ENCODE measurements at places on chromosomes 2 and 18.

- H3K27me3 ChIP-seq: no peaks in the 10 kb centered on the region
- no peaks in the 10 kb centered on the region for H3K36me3 ChIP-seq
- DNase-seq: no peak
Observed at GRCh38 chr18:22043837-22044236, 125.6 kb upstream of the GATA6 start.

DNA sequence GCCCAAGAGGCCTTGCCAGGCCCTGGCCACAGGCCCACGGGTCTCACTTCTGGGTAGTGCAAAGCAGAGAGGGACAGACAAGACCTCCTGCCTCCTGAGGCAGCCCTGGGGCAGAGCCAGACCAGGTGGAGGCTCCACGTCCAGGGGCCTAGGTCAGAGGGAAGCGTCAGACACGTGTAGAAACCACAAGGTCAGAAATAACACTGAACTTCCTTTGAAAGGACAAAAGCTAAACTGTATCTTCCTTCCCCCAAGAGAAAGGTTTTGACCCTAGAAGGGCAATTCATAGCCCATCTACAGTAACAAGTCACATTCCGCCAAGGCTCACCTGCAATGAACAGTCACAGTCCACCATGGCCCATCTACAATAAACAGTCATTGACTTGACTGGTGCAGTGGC lies 17.9 kb downstream of the SDC1 start:
- H3K4me3 ChIP-seq: no peak overlapping the region

GRCh38 chr2:54259413-54260240 lies 3.6 kb upstream of the TSPYL6 start:
- H3K4me1 ChIP-seq: no peaks in the 10 kb centered on the region
- no peak for DNase-seq
- no peak overlapping the region for H3K4me3 ChIP-seq
- no peaks in the 10 kb centered on the region for H3K27me3 ChIP-seq
- H3K27ac ChIP-seq: no peak overlapping the region

GRCh38 chr18:7584646-7585275 lies 17.6 kb downstream of the PTPRM start:
- DNase-seq: no peak
- no peaks in the 10 kb centered on the region for H3K4me1 ChIP-seq
- no peaks in the 10 kb centered on the region for H3K27me3 ChIP-seq
- H3K4me3 ChIP-seq: no peak overlapping the region
- no peak overlapping the region for H3K27ac ChIP-seq

- H3K36me3 ChIP-seq: no peaks in the 10 kb centered on the region
- no peak for DNase-seq
- no peak overlapping the region for H3K27ac ChIP-seq
- H3K27me3 ChIP-seq: no peaks in the 10 kb centered on the region
- H3K4me1 ChIP-seq: no peaks in the 10 kb centered on the region
Observed at GRCh38 chr2:215504547-215504946, 68.7 kb upstream of the FN1 start.

GRCh38 chr2:42203792-42204191 lies 34.6 kb downstream of the EML4 start:
- H3K36me3 ChIP-seq: no peaks in the 10 kb centered on the region
- no peaks in the 10 kb centered on the region for H3K27me3 ChIP-seq
- H3K27ac ChIP-seq: no peak overlapping the region
- DNase-seq: no peak
- H3K4me1 ChIP-seq: no peaks in the 10 kb centered on the region

GRCh38 chr2:134952608-134953007 lies 34.0 kb downstream of the CCNT2 start:
- DNase-seq: no peak
- H3K36me3 ChIP-seq: peaks cover 27% of the 10 kb centered on the region
- no peak overlapping the region for H3K27ac ChIP-seq
- H3K27me3 ChIP-seq: no peaks in the 10 kb centered on the region
- no peak overlapping the region for H3K4me3 ChIP-seq

- H3K27me3 ChIP-seq: no peaks in the 10 kb centered on the region
- H3K4me3 ChIP-seq: no peak overlapping the region
- H3K4me1 ChIP-seq: no peaks in the 10 kb centered on the region
Observed at GRCh38 chr2:209901172-209901571, 101.3 kb upstream of the RPE start.

DNA sequence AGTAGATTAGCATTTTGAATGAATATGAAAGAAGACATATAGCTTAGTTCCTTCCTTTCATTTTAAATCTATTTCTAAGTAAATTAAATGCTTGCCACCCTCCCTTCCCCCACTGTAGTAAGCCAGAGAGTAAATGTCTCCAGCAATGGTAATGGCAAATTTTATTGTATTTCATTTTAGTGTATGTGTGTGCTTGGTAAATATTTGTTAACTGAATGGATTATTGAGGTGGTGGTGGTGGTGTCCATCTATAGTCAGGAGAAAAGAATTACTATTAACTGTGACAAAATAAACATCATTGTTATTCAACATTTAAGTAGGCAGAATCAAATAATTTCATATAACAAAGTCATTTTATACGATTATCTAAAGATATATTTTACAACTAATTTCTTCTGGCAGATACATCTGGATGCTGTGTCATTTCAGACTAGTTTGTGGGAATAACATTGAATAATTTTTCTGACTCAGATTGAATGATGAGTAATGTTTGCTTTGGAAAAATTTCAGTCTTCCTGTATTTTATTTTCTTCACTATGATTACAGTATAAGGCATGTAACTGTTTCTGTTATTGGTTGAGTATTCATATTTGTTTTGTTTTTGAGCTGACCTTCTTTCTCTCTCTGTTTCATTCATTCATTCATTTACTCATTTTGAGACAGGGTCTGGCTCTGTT lies 18.3 kb downstream of the ASXL3 start:
- H3K4me3 ChIP-seq: no peak overlapping the region
- H3K4me1 ChIP-seq: no peaks in the 10 kb centered on the region
- H3K27ac ChIP-seq: no peak overlapping the region

GRCh38 chr2:179435566-179435965 lies 170.9 kb upstream of the SESTD1 start:
- no peak for DNase-seq
- no peaks in the 10 kb centered on the region for H3K36me3 ChIP-seq
- no peak overlapping the region for H3K4me3 ChIP-seq
- H3K27ac ChIP-seq: no peak overlapping the region
- H3K27me3 ChIP-seq: no peaks in the 10 kb centered on the region

- no peaks in the 10 kb centered on the region for H3K4me1 ChIP-seq
- no peak for DNase-seq
- no peak overlapping the region for H3K4me3 ChIP-seq
Observed at GRCh38 chr2:50515638-50516037, 516.3 kb downstream of the NRXN1 start.

DNA sequence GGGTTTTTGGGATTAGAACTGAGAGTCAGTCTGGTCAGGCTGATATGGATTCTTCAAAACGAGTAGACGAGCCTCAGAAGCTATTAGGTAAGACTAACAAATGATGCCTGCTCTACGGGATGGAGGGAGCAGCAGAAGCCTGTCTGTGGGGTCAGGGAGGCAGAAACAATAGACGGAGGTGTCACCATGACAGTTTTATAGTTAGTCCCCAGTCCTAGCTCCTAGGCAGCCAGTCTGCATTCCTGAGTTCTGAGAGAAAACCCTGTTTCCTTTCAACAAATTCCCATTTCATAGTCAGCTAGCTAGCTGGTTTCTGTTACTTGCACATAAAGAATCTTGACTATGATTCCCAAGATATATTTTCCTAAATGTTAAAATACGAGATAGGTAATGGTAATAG lies 542.1 kb downstream of the PID1 start:
- no peaks in the 10 kb centered on the region for H3K36me3 ChIP-seq
- no peak for DNase-seq
- no peaks in the 10 kb centered on the region for H3K27me3 ChIP-seq

- H3K36me3 ChIP-seq: no peaks in the 10 kb centered on the region
- H3K4me3 ChIP-seq: no peak overlapping the region
- DNase-seq: no peak
Observed at GRCh38 chr2:235600406-235600805, 106.6 kb downstream of the AGAP1 start.

DNA sequence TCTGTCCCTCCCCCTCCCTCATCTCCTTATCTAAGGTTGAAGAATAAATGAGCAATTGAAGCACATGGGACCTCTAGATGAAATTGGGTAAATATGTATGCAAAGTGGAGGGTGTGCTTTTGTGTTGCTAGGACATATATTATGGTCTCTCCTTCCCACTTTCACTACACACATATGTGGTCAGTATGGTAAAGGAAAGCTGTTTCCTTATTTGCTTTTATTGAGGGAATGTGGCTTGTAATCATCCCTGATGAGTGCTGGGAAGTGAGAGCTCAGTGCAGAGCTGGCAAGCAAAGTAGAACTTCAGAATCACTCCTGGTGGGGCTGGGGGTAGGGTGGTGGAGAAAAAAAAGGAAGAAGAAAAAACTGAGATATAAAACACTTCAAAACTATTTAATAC lies 189.9 kb upstream of the ATP5MC3 start:
- no peak for DNase-seq
- no peak overlapping the region for H3K27ac ChIP-seq
- H3K27me3 ChIP-seq: no peaks in the 10 kb centered on the region
- no peaks in the 10 kb centered on the region for H3K36me3 ChIP-seq
- H3K4me3 ChIP-seq: no peak overlapping the region

DNA sequence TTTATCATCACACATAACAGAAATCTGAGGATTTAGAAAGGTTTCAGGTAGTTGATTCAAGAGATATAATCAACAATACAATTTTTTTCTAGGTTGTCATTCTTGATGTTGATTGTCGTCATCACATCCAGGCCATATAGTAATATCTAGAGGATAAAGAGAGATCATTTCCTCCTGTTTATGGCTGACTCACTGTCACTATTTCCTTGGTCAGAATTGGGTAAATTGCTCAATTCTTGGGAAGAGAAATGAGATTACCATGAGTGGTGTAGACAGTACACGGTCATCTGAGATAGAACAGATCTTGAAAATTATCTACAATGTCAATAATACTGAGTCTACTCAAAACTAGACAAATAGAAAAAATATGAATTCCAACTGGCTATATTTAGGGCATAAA lies 78.8 kb downstream of the ZNF804A start:
- no peak overlapping the region for H3K4me3 ChIP-seq
- H3K36me3 ChIP-seq: no peaks in the 10 kb centered on the region
- DNase-seq: no peak
- H3K27me3 ChIP-seq: no peaks in the 10 kb centered on the region

DNA sequence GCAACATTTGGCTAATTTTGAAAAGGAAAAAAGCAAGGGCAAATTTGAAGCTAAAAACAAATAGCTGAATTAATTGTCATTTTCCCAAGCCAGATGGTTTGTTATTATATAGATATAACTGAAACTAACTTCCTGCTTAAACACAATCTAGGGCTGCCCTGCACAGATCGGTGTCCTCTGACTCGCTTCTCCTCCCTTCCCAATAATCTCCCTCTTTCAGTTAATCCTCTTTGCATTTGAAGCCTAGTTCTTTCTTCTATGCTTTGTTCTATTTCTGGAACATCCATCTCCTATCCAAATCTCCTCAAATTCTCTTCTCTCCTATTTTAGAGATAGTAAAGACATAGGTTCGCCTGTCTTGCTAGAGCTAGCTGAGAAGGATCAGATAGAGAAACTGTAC lies 328.1 kb downstream of the SLC8A1 start:
- H3K4me3 ChIP-seq: no peak overlapping the region
- DNase-seq: no peak
- H3K4me1 ChIP-seq: no peaks in the 10 kb centered on the region
- no peak overlapping the region for H3K27ac ChIP-seq
- no peaks in the 10 kb centered on the region for H3K27me3 ChIP-seq

GRCh38 chr2:20034218-20034617 lies 17.2 kb downstream of the LAPTM4A start:
- H3K4me1 ChIP-seq: no peaks in the 10 kb centered on the region
- no peak overlapping the region for H3K4me3 ChIP-seq
- no peaks in the 10 kb centered on the region for H3K27me3 ChIP-seq
- no peak overlapping the region for H3K27ac ChIP-seq

DNA sequence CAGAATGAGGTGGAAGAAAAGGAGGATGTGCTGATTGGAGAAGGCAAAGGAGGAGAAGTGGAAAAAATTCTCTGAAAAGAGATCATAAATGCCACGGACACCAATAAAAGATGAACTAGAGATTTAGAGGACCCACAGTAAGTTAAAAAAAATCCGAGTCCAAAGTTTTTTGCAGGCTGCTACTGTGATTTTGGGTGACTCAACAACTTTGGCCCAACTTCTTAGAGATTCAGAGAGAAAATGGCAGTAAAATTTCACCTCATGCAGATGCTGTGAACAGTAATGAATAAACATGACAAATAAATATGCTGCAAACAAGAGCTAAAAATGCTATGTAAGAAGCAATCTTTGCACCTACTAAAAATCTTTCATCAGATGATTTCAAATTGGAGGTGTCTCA lies 176.9 kb upstream of the SESTD1 start:
- no peak for DNase-seq
- no peaks in the 10 kb centered on the region for H3K36me3 ChIP-seq
- H3K27ac ChIP-seq: no peak overlapping the region
- H3K27me3 ChIP-seq: no peaks in the 10 kb centered on the region
- H3K4me1 ChIP-seq: no peaks in the 10 kb centered on the region

GRCh38 chr2:44547718-44548117 lies 186.0 kb downstream of the CAMKMT start:
- H3K27me3 ChIP-seq: no peaks in the 10 kb centered on the region
- peak overlapping the region; percentile 87 for H3K27ac ChIP-seq
- peaks cover 67% of the 10 kb centered on the region for H3K4me1 ChIP-seq
- no peak overlapping the region for H3K4me3 ChIP-seq
- H3K36me3 ChIP-seq: no peaks in the 10 kb centered on the region

DNA sequence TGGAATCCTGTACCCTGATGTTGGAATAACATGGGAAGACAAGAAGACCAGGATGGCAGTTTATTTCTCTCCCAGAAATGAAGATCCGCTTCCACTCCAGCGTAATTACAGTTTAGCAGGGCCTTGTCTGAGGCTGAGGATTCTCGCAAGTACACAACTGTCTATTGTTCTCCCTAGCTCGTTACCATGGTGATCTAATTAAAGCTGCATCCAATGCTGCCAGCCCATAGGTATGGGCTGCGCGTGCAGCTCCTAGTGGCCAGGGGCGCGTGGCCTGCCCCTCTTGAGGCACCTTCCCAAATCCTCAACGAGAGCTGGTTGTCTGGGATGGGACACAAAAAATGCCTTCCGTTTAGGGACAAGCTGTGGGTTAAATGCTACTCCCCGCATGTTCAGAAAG lies 344.9 kb downstream of the CYRIA start:
- H3K27ac ChIP-seq: no peak overlapping the region
- H3K36me3 ChIP-seq: no peaks in the 10 kb centered on the region
- peaks cover 57% of the 10 kb centered on the region for H3K27me3 ChIP-seq
- no peaks in the 10 kb centered on the region for H3K4me1 ChIP-seq
- H3K4me3 ChIP-seq: no peak overlapping the region

All from PC-9 (cell line).